ENCODE measurements at places on chromosomes 2 and 18.

- DNase-seq = no peak
Observed at GRCh38 chr2:1512321-1513289, 99.3 kb downstream of the TPO start.

DNA sequence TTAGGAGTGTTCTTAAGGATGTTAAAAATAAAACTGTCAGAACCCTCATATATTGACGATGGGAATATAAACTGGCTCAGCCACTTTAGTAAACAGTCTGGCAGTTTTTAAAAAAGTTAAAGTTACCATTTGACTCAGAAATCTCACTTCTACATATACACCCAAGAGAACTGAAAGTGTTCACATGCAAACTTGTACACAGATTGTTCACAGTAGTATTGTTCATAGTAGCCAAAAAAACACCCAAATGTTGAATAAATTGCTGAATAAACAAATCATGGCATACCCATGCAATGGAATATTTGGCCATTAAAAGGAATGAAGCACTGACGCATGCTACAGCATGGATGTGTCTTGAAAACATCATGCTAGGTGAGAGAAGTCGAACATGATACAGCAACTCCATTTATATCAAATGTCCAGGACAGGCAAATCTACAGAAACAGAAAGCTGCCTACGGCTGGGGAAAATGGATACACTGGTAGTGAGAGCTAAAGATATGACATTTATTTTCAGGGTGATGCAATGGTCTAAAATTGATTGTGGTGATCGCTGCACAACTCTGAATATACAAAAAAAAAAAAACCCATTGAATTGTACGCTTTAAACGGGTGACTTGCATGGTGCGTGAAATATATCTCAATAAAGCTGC, 10.1 kb downstream of the RPL31 start:
- DNase-seq = no peak

- DNase-seq = no peak
Observed at GRCh38 chr2:37319754-37320609, 4.7 kb downstream of the PRKD3 start.

- DNase-seq = no peak
Observed at GRCh38 chr2:105611811-105612424, 132.8 kb upstream of the NCK2 start.

DNA sequence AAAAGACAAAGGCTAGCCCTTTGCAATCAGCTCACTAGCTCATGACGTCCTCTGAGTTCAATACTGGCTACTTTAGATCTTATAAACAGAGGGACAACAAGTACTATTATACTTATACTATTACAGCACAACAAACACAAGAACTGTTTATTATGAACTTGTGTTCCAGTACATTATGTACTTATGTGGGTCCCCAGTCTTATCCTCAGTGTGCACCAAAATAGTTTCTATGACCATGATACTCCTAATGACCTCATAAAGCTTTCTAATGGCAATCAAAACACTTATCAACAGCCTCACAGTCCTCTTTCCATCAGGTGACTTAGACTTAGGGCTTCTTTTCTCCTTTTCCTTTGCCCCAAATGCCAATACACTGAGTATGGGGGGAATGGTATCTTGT, 614.4 kb downstream of the CNTNAP5 start:
- DNase-seq = no peak

GRCh38 chr2:15795426-15795825, 144.9 kb upstream of the MYCN start:
- no peak for DNase-seq

DNA sequence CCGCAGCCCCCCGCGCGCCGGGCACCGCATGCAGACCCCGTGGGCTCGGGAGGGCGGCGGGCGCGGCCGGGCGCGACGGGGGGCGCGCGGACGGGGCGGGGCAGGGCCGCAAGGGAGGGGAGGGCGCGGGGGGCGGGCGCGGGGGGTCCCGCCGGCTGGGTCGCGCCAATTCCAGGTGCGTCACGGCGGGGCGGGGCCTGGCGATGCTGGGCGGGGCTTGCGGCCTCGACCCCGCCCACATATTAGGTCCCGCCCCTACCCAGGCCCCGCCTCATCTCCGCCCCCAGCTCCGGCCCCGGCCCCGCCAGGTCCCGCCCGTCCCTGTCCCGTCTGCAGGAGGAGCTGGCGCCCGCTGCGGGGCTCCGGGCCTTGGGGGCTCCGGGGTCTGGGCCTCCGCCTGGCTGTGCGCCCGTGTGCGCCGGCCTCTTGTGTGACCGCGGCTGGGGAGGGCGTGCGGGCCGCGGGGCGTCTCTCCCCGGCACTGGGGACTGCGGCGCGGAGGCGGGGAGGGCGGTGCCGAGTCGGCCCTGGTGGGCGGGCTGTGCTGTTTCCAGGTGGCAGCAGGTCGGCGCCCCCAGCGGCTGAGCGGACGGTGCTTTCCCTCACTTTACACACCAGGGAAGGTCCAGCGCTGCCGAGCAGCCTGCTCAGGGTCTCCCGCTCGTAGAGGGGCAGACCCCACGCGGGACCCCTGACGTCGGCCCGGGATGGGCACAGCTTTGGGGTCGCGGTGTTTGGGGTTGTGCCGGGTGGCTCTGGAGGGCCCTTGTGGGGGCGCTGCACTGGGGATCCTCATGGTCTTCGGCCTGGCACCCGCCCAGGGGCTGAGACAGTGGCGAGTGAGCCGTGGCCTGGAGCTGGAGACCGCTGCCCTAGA, 554 bp downstream of the ING5 start:
- DNase-seq = peak; percentile 77

DNA sequence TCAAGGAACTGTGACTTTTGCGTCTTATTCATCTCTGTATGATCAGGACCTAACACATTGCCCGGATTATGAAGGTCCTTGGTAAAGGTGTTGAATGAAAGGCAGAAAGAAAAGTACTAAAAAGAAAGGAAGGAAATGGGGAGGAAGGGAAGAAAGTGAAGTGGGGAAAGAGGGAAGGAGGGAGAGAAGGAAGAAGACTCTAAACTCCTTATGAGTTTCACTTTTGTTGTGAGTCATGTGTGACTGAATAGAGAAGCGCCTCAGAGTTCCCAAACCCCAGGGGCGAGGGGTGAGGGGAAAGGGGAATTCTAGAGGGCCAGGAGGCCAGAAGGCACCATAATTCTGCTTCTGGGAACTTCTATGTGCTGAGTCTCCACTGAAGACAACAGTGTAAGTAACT, 30.9 kb upstream of the OSBPL6 start:
- no peak for DNase-seq

DNA sequence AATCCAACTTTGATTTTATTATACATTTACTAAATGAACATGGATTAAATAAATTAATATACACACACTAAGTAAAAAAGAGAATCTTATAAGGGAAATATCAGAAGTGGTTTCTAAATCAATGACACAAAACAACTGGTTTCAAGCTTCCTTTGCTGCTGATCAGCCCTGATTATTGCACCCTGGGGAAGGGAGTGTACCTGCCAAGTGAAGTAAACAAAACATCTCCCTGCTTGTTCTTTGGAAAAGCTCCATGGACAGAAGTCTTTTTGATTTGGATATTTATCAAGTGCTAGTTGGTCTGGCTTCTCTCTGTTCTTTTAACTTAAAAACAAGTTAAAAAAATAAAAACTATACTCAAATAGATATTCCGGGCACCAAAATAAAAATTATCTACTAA, 190.1 kb downstream of the PDE11A start:
- DNase-seq = no peak

GRCh38 chr2:157414050-157414449, 29.8 kb downstream of the CYTIP start:
- no peak for DNase-seq

- DNase-seq = no peak
Observed at GRCh38 chr18:21820033-21820810, 79.6 kb downstream of the MIB1 start.

DNA sequence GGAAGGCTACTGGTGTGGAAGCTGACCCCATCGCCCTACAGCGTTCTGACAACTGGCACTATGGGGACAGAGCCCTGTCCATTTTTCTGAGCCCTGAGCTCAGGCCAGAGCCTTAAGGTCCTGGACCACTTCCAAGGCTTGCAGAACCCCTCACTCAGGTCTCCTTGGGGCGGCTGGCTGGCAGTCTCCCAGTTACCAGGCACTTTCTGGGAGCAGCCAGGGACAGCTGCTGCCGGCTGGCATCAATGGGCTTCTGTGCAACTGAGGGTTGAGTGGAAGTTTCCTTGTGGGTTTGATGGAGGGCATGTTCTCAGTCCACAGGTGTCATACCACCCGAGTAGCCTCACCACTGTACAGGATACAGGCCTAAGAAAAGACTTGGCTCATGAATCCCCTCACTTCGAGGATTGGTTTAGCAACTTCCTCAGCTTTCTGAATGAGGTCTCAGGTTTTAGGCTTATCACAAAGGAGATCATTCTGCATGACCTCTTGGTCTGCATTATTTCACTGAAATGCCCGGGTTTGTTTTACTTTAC, 27.4 kb upstream of the WIPF1 start:
- DNase-seq = no peak

DNA sequence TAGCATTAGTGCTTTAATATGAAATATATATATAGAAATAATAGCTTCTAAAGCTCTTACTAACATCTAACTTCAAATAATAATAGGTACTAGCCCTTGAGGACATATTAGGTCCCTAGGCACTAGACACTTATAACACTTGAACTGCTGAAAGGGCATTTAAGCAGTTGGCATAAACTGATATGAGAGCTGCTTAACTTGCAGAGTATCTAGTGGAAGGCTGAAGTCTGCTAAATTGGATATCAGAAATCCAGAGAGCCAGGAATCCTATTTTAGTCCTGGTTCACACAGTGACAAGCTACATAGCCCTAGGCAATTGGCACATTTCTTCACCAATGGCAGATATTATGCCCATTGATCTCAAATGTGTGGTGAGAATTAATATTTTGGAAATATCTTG, 326.9 kb upstream of the UBE2E3 start:
- no peak for DNase-seq

DNA sequence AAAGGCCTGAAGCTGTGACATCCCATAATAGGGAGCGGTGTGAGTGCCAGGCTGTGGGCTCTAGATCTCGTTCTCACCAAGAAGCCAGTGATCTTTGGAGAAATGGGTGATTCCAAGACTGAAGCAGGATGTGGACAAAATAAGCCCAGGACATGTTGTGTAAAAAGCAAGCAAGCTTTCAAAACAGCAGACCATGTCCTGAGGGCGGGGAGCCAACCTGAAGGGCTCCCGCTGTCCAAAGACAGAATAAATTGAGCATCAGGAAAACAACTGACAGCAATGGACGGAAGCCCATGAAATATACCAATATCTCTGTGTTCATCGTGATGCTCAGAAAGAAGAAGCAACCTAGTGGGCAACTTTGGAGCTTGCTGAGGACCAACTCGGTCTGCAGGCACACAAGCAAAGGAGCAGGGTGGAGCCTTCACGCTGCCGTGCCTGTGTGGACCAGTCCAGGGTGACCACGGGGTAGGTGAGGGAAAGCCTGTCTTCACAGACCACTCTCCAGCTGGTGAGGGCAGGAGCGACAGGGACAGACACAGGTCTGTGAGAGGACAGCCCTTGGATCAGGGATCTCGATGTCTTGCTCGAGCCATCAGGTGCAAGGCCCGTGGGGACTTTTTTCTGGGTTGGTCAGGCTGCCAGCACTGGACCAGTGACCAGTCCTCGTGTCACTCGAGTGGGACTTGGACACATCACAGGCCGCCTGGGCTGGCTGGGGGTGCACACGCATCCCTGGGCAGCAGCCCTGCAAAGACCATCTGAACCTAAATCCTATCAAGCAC, 21.5 kb downstream of the MTERF4 start:
- DNase-seq = no peak
